ENCODE measurements at places on chromosomes 2 and 18. TPM values are rescaled to one million over a fixed set of nuclear protein-coding genes. Genes with fewer than 3 reads are reported as not detected.

GRCh38 chr18:7038330-7038851 is 79.2 kb downstream of the LAMA1 start:
- DNase-seq, result no peak
- peaks cover 15% of the 10 kb centered on the region for H3K4me1 ChIP-seq
- no peak overlapping the region for H3K4me3 ChIP-seq

The CEP68 gene
- total RNA-seq, result 12.2 TPM

- no peak for DNase-seq
- no peaks in the 10 kb centered on the region for H3K27me3 ChIP-seq
- peak overlapping the region; percentile 34 for H3K27ac ChIP-seq
- H3K4me3 ChIP-seq, result no peak overlapping the region
- peaks cover 14% of the 10 kb centered on the region for H3K4me1 ChIP-seq
Measured at GRCh38 chr18:6885992-6886796, 156.7 kb downstream of the ARHGAP28 start.

DNA sequence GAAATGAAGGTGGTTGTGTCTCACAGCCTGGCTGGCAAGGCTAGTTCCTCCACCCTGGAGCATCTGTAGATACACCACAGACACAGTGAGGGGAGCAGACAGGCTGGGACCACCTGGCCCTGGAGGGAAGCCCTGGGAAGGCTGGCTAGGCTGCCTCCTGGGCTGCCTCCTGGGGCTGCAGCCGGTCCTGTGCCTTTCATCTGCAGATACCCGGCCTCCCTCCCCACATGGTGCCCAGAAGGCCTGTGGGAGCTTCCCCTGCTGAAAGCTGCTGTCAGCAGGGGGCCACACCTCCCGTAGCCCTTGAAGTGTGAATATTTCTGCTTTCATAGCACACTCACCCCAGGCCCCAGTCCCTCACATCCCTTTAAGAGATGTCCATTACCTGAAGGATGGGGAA is 37.6 kb downstream of the SDC1 start:
- no peak overlapping the region for H3K27ac ChIP-seq
- H3K4me1 ChIP-seq, result peaks cover 31% of the 10 kb centered on the region
- no peak overlapping the region for H3K4me3 ChIP-seq
- no peaks in the 10 kb centered on the region for H3K27me3 ChIP-seq
- H3K36me3 ChIP-seq, result no peaks in the 10 kb centered on the region

The CMPK2 gene
- total RNA-seq, result 0.95 TPM

The TRIM43 gene
- total RNA-seq, result not detected

DNA sequence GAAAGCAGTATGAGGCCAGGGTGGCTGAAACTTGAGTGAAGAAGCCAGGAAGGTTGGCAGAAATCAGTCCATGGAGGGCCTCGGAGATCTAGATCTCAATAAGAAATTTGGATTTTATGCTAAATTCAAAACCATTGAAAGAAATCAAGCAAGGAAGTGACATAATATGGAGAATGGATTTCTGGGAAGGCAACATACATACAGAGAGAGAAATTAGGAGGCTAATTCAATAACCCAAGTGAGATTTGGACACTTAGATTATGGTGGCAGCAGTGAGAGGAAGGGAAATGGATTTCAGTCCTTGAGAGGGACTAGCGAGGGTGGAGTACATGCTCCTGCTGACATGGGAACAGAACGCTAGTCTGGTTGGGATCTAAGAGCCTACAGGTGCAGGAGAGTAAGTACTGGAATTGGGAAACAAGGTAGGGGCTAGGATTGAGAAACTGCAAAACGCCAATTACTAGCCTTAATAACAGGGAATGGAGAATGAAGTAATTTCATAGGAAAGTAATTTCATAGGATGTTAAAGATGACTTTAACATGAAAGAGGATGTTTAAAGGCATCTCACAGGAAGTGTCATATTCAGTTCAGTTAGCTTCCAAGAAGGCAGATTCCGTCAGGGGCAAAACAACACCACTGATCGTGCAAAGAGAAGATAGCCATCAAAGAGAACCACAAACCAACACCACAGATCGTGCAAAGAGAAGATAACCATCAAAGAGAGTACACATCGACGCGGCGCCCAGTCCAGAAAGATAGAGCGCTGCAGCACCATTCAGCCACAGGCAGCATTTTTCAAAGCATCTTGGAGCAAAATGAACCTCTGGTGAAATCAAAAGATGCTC is 27.2 kb downstream of the CDKL4 start:
- no peak overlapping the region for H3K4me3 ChIP-seq
- no peak overlapping the region for H3K27ac ChIP-seq
- no peaks in the 10 kb centered on the region for H3K27me3 ChIP-seq
- peaks cover 3% of the 10 kb centered on the region for H3K36me3 ChIP-seq
- DNase-seq, result no peak
- H3K4me1 ChIP-seq, result no peaks in the 10 kb centered on the region

The CIDEA gene
- not detected for total RNA-seq

The CIB4 gene
- not detected for total RNA-seq

The ACTG2 gene
- 173 TPM for total RNA-seq

DNA sequence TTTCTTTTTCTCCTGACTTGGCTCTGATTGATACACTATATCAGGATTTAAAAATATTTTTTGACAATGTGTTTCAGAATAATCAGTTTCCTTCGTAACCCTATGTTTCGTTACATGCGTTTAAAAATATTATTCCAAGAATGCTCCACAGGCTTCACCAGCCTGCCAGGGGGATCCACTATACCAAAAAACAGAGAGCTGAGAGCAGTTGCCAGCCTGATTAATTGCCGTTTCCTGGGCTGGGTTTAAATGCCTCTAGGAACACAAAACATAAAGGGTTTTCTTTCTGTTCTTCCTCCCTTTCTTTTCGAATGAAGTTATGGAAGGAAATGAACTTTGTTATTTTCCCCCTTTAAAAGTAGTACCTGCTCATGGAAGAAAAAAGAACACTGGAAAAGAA is 47.9 kb downstream of the LRRFIP1 start:
- peak overlapping the region; percentile 56 for H3K4me3 ChIP-seq
- H3K27me3 ChIP-seq, result no peaks in the 10 kb centered on the region
- H3K4me1 ChIP-seq, result peaks cover 56% of the 10 kb centered on the region
- DNase-seq, result no peak

DNA sequence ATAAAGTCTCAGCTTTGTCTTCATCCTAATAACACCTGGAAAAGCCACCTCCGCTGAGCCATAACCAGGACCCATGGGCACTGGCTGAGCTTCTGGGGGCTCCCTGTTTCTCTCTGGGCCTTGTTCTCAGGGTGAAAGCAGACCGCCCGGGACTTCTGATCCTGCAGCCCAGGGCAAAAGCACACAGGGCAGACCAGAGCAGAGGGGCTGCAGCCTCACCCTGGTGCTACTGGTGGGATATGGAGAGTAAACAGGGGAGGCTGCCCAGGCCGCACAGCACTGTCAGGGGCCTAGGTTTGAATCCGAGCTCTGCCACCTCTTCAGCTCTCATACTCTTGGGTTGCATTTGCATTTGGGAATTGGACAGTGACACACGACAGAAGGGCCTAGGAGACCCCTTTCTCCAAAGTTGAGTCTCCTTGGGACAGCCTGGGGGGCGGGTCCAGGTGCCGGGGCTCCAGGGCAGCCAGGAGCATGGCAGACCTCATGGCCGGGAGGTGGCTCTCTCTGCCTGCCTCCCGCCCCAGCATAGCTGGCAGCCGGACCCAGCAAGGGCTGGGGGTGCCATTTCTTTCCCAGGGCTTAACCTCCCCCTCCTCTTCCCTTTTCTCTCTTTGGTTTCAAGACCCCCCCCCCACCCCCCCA is 164.9 kb downstream of the INHBB start:
- H3K27ac ChIP-seq, result no peak overlapping the region
- H3K36me3 ChIP-seq, result no peaks in the 10 kb centered on the region
- peaks cover 33% of the 10 kb centered on the region for H3K27me3 ChIP-seq
- DNase-seq, result no peak

DNA sequence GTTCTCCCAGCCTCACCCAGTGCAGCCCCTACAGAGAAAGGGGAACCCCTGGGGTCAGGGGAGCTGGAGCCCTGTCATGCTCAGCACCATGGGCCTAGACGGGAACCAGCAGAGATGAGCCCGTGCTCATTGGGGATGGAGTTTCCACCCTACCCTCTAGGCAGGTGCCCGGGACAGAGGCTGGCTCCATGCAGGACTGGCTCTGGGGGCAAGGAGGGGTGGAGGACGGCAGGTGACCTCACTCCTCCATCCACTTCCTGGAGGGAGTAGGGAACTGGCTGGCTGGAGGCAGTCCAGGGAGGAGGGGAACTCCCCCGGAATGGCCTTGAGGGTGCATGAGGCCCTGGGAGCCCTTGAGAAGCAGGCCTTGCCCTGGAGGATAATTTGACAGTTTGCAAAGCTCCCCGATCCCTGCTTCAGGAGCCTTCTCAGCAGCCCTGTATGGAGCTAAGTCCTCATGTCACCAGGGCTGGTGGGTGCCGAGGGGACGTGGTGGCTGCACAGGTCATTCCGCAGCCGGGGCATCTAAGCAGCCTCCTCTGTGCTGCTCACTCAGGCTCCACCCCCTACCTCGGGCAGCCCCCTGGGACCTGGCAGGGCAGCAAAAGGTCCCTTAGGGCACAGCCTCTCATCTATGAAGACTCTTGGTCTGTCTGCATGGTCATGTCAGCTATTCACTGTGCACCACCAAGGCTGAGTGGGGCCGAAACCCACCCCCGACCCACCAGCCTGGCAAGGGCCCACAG is 2.1 kb downstream of the NEURL3 start:
- H3K36me3 ChIP-seq, result no peaks in the 10 kb centered on the region
- no peak overlapping the region for H3K27ac ChIP-seq
- peaks cover 12% of the 10 kb centered on the region for H3K4me1 ChIP-seq

The GREB1 gene
- 0.52 TPM for total RNA-seq

- no peak overlapping the region for H3K27ac ChIP-seq
- H3K4me3 ChIP-seq, result no peak overlapping the region
- no peak for DNase-seq
- H3K36me3 ChIP-seq, result peaks cover 40% of the 10 kb centered on the region
- no peaks in the 10 kb centered on the region for H3K27me3 ChIP-seq
Measured at GRCh38 chr2:33336036-33336625, 140.3 kb upstream of the RASGRP3 start.

The SGPP2 gene
- total RNA-seq, result not detected

GRCh38 chr2:10750610-10751009 is 29.2 kb downstream of the ATP6V1C2 start:
- no peak for DNase-seq
- peaks cover 9% of the 10 kb centered on the region for H3K27me3 ChIP-seq
- no peak overlapping the region for H3K4me3 ChIP-seq
- no peak overlapping the region for H3K27ac ChIP-seq
- no peaks in the 10 kb centered on the region for H3K36me3 ChIP-seq

The MC2R gene
- total RNA-seq, result not detected

- DNase-seq, result no peak
- H3K27me3 ChIP-seq, result no peaks in the 10 kb centered on the region
- no peak overlapping the region for H3K27ac ChIP-seq
- H3K4me3 ChIP-seq, result no peak overlapping the region
- peaks cover 2% of the 10 kb centered on the region for H3K36me3 ChIP-seq
Measured at GRCh38 chr2:43717322-43717721, 41.1 kb upstream of the C1GALT1C1L start.

GRCh38 chr2:28252311-28252710 is 140.3 kb upstream of the FOSL2 start:
- H3K36me3 ChIP-seq, result peaks cover 1% of the 10 kb centered on the region
- peaks cover 21% of the 10 kb centered on the region for H3K4me1 ChIP-seq
- H3K4me3 ChIP-seq, result no peak overlapping the region
- H3K27me3 ChIP-seq, result no peaks in the 10 kb centered on the region

The GPR35 gene
- 2.8 TPM for total RNA-seq

The SP9 gene
- total RNA-seq, result not detected

The PRSS56 gene
- not detected for total RNA-seq

GRCh38 chr2:10035633-10036032 is 7.7 kb upstream of the KLF11 start:
- H3K4me3 ChIP-seq, result no peak overlapping the region
- H3K4me1 ChIP-seq, result peaks cover 23% of the 10 kb centered on the region
- no peaks in the 10 kb centered on the region for H3K27me3 ChIP-seq
- DNase-seq, result no peak
- H3K27ac ChIP-seq, result no peak overlapping the region
- H3K36me3 ChIP-seq, result no peaks in the 10 kb centered on the region

The GPR148 gene
- total RNA-seq, result not detected

The REG3A gene
- total RNA-seq, result not detected

The FIGN gene
- total RNA-seq, result 11.8 TPM

DNA sequence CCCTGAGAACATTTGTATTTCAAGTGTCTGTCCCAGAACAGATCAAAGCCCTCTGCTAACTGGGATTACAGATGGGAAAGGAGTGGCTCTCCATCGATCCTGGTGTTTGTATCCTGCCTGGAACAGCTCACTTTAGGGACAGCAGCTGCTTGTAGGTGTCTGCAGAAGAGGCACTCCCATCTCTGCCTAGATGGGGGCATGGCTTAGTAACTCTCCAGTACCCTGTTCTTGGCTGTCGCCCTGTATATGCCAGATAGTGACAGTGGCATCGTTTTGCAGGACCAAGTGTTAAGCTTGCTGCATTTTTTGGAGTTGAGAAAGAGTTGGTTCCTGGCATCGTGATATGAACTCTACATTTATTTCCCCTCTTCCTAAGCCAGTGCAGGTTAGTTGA is 189.9 kb downstream of the SH3RF3 start:
- peaks cover 86% of the 10 kb centered on the region for H3K4me1 ChIP-seq
- H3K27ac ChIP-seq, result peak overlapping the region; percentile 98
- no peak for DNase-seq
- no peaks in the 10 kb centered on the region for H3K27me3 ChIP-seq
- H3K4me3 ChIP-seq, result peak overlapping the region; percentile 62

The CHRNG gene
- not detected for total RNA-seq

GRCh38 chr2:233350708-233351107 is 3.6 kb upstream of the DGKD start:
- no peak overlapping the region for H3K4me3 ChIP-seq
- H3K27me3 ChIP-seq, result no peaks in the 10 kb centered on the region
- no peak for DNase-seq
- peaks cover 48% of the 10 kb centered on the region for H3K4me1 ChIP-seq
- peak overlapping the region; percentile 87 for H3K27ac ChIP-seq
- no peaks in the 10 kb centered on the region for H3K36me3 ChIP-seq

The ERFE gene
- total RNA-seq, result 1.8 TPM

DNA sequence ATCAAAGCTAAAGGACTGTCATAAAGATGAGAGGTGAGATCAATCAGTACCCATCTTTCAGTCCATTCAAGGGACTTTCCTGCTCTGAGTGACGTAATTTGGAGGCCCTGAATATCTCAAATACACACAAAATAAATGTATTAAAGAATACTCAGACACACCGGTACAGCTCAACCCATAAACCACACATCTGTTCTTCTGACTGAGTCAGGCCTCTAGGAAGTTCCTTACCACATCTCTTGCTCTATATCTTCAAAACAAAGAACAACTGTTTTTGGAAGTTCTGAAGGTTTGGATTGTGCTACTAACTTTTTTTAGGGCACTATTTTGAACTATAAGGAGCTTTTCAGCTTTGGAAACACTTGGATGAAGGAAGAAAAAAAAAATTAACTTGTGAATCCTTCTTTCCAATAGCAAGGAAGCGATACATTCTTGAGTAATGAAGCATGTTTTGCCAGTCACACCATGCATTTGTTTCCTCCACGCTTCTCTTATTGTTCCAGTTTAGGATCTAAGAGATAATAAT is 866.5 kb upstream of the VRK2 start:
- DNase-seq, result no peak
- H3K27me3 ChIP-seq, result no peaks in the 10 kb centered on the region
- H3K27ac ChIP-seq, result no peak overlapping the region
- no peaks in the 10 kb centered on the region for H3K36me3 ChIP-seq
- no peak overlapping the region for H3K4me3 ChIP-seq
